ENCODE measurements at places on chromosomes 13 and 19. TPM values are rescaled to one million over a fixed set of nuclear protein-coding genes. Genes with fewer than 3 reads are reported as not detected.

Gene FARP1
- total RNA-seq, result 17.7 TPM

Gene CACNG7
- not detected for total RNA-seq

Gene CNN1
- 0.45 TPM for total RNA-seq

DNA sequence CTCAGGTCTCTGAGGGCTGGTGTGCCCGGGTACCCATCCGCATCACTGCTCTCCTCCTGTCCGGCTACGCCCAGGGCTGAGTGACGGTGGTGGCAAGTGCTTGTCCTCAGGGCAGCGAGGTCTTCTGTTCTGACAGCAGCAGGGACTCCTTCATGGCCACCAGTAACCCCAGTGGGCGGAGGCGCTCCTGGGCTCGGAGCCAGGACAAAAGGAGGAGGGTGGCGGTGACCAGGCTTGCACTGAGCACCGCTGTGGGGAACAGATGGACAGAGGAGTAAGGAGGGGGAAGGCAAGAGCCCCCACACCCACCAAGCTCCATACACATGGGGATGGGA, 5.8 kb downstream of the CD320 start:
- no peak for DNase-seq

DNA sequence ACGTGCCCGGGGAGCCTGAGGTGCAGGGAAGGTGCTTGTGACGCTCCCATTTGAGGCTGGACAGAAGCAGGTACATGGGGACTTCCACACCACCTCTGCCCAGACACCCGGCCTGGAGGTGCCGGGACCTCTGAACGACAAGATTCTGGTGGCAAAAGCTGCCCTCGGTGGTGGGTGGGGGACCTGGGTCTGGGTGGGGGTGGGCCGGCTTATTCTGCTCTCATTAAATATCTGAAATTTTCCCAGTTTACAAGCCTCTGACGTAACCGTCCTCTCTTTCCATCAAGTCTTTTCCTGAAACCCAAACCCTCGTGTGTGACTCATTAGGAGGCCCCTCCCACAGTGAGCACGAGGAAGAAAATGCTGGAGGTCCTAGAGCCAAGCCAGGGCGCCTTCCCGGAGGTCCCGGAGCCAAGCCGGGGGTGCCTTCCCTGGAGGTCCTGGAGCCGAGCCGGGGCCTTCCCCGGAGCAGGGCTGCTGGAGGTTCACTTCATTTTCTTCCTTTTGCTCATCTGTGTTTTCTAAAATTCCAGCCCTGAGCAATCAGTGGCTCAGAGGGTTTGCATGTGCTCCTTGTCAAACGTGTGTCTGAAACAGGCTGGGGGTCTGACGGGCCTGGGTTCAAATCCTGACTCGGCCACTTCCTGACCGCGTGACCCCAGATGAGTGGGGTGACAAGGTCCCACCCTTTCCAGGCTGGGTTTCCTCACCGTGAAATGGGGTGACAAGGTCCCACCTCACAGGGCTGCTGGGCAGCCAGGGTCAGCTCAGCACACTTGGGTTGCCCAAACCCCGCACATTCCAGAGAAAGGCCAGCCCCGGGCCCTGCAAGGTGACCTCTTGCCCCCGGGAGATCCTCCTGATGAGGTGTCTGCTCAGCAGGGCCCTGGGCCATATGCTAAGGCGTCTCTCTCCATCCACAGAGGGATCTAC, 10.0 kb downstream of the CFD start:
- peak; percentile 83 for DNase-seq

DNA sequence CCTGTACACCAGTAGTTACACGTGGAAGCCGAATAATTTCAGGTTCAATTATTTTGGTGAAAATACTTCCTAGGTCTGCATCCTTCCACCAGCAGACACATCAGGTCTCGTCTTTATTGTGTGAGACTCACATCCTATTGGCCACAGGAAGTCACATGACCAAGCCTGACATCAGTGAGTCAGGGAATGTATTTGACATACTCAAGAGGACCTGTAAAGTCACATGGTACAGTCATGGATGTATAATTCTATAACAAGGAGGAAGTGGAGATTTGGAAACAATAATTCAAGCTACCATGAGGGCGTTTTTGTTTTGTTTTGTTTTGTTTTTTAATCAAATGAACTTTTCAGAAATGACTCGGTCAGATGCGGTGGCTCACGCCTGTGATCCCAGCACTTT, 9.3 kb upstream of the HIF3A start:
- DNase-seq, result no peak

DNA sequence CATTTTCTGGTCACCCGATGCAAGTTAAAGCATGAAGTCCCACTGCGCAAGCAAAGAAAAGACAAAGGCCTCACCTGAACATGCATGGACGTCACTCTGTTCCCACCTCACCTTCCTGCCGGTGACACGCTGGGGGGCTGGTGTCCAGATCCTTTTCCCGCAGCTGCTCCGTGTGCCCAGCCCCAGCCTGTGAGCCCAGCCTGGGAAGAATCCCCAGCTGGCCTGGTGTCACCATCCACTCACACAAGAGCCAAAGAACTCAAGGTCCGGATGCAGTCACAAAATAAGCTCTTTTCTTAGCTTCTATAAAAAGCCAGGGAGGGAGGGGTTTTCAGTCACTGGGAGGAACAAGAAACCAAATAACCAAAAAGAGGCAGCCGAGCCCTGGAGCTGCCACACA, 249.9 kb downstream of the COL4A1 start:
- DNase-seq, result no peak

DNA sequence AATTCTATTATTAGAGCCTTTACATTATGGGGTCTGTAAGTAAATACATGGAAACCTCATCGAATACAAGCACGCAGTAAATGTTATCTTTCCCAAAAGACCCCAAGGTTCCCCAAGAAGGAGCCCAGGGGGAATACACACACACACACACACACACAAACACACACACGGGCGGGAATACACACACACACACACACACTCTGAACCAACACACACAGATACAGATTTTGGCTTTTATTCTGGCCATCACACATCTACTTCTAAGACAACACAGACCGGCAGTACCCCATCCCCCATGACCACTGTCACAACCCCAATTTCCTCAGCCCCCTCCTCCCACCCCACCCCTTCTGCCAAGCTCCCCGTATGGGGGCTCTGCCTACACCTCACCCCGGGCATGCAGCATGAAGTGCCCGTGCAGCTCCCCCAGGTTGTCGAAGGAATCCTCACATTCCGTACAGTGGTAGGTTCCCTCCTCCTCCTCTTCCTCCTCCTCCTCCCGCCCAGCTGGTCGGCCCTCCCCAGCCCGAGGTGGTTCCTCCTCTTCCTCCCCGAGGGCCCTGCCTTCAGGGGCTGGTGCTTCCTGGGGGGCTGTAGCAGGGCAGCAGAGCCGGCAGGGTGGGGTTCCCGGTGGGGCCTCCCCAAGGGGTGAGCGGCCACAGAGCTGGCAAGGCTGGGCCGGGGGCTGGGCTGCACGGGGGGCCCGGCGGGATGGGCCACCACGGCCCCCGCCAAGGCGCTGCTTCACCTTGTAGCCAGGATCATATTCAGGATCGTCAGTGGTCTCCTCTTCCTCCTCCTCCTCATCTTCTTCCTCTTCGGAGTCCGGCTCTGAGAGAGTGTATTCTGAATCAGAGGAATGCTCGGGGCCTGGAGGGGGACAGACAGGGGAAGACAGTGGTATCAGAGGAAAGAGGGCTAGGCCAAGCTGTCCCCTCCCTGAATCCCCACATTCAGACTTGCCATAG, 4.4 kb upstream of the SRRM5 start:
- DNase-seq, result no peak

DNA sequence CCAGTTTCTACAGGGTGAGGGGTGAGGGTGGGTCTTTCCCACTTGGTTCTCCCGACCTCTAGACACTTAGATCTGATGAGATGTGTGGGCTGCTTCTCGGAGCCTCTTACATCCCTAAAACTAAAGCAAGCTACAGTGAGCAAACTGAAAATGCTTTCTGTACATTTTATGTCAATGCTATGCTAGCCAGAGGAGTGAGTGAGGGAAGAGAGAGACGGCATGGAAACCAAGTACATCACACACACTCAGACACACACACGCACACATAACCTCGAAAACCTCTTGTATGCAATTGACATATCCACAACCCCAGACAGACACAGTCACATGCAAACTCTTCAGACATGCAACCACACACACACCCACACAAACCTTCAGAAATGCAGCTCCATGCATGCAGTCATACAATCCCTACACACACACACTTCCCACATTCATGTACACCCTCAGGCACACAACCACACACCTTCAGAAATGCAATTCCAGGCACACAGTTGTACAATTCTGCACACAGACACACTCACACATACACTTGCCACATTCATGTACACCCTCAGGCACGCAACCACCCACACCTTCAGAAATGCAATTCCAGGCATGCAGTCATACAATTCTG, 1.4 kb downstream of the SLC1A6 start:
- no peak for DNase-seq

DNA sequence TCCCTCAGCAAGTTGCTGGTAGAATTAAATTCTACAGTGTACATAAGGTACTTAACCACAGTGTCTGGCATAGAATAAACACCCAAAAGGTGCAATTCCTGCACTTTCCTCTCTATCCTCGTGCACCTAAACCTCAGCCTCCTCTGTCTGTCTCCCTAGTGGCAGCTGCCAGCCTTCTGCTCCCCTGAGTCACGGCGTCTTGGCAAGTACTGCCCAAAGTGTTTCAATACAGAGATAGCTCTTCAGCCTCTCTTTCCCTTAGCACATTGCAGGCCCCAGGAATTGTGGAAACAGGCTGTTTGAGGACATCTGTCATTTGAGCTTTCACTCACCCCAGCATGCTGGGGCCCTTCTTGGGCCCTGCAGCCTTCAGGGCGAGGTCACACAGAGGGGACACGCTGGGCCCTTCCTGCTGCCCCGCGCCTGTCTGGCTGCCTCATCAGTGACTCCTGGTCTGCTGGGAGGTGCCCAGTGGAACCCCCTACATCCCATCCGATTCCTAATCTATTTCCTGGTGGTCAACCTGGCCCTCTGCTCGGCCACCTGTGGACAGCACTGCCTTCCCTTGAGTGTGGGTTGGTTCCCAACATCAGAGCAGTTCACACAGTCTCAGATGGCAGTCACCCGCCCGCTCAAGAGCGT, 19.3 kb downstream of the COL4A2 start:
- no peak for DNase-seq

DNA sequence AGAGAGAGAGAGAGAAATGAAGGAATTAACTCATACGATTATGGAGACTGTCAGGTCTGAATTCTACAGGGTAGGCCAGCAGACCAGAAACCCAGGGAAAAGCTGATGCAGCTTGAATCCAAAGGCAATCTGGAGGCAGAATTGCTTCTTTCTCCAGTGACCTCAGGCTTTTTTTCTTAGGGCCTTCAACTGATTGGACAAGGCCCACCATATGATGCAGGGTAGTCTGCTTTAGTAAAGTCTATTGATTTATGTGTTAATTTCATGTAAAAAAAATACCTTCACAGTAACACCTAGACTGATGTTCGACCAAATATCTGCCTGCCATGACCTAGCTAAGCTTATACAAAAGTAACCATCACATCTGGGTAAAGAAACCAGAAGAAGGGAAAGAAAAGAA, 71.1 kb downstream of the MZT1 start:
- DNase-seq, result no peak

DNA sequence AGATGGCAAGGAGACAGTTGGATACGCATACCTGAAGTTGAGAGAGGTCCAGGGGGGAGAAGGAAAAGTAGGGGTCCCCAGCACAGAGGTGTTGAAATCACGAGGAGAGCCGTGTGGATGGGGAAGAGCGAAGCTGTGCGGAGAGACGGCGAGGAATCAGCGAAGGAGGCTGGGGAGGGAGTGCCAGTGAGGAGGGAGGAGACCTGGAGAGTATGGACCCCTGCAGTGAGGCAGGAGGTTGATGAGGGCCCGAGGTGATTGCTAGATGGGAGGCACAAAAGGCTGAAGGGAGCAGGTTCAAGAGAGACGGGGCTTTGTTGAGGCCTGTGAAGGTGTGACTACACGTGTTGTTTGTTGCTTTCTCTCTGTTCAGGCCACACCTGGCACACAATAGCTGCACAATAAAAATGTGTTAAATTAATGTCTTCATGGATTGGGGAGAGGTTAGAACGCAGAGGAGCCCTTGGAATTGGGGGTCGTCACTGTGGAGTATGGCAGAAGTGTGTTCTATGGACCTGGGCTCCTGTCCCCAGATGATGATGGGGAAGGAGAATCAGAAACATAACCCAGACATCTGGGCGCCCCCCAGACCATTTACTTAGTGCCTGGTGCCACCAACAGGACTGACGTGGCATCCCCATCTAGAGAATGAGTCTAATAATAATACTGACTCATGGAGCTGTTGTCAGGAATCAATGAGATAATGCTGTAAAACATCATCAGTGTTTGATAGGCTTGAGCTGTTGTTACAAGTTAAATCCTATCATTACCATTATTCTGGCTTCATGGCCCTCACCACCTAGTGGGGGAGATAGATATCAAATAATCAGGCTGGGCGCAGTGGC, 137.5 kb downstream of the SIPA1L3 start:
- DNase-seq, result no peak

DNA sequence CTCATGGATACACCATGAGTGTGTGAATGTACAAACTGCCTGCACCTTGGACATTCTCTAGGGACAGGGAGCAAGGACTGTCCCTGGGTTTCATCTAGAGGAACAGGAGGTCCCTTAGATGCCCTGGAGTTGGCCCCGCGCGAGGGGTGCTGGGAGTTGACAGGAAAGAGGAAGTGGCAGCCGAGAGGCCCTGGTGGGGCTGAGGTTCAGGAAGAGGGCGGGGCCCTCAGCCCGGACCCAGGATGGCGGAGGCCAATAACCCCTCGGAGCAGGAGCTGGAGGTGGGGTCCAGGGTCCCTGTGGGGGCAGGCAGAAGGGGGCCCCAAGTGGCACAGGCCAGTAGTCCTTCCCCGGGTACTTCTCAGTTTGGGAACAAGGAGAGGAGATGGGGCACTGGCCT, 6.9 kb downstream of the PKN1 start:
- no peak for DNase-seq

DNA sequence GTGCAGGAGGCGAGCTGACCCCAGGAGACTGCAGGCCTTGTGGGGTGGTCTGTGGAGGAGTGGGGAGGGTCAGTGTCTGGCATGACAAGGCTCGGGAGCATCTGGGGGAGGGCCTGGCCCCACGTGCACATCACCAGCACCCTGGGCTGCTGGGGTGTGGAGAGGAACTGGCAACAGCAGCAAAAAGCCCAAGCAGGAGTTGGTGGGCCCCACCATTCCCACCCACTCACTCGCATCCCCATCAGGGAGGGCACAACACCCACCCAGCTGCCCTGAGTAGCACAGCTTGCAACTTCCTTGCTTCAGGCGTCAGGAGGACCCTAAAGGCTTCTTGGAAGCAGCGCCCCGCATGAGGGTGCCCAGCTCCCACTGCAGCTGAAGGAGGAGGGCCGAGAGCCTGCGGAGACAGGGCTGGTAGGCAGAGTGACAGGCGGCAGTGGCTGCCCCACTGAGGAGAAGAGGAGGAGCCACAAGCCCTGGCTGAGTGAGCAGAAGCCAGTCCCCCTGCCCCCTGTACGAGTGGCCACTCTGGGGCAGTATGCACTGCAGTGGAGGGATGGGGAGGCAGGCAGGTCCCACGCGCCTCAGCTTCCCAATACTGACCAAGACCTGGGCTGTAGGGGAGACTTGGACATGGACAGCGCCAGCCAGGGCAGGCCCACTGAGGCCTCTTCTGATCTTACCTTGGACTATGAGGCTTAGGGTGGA, 26.5 kb downstream of the ELL start:
- DNase-seq, result no peak

- no peak for DNase-seq
These were observed at the start of gene NCR1 for GRCh38 chr19:54905803-54906511. Gene NCR1 (plus strand): TSS chr19:54906148. CDS start chr19:54906188, 40 bp downstream.

GRCh38 chr13:40230833-40231266, 435.6 kb downstream of the FOXO1 start:
- peak; percentile 33 for DNase-seq

GRCh38 chr19:5355076-5355475, 14.5 kb upstream of the PTPRS start:
- DNase-seq, result no peak
